Cortex of kidney (tissue), 1 donor: ENCODE measurements at places on chromosomes 3 and 15.

GRCh38 chr3:51568996-51569395 is 30.5 kb downstream of the RAD54L2 start:
- no peak for DNase-seq

- no peak for DNase-seq
Observed at GRCh38 chr15:23574742-23575141, 9.3 kb downstream of the MKRN3 start.

DNA sequence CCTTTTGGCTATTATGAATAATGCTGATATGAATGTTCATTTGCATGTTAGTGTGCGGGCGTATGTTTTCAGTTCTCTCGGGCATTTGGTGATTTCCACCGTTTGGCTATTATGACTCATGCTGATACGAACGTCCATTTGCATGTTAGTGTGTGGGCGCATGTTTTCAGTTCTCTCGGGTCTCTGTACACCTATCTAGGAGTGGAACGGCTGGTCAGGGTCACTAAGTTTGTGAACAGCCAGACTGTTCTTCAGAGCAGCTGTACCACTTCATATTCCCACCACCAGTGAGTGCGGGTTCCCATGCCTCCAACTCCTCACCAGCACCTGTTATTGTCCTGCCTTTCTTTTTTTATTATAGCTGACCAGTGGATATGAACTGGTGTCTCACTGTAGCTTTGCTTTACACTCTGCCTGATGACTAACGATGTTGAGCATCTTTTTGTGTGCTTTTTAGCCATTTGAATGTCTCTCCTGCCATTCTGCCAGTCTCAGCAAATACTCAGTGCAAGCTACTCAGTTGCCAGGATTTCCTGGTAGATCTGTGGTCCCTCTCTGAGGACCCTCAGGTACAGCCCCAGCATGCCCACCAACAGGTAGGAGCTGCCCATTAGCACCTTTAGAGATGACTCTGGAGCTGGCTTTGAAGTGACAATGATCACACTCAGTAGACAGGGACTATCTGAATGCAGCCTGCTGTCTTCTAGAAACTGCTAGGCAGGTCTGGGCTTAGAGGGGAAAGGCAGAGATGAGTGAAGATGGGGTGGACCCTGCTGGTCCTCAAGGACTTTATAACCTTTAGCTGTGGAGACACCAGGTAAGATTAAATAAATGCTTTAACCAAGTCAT is 141.1 kb downstream of the XXYLT1 start:
- DNase-seq, result no peak

- DNase-seq, result no peak
Observed at GRCh38 chr3:158058495-158059130, 47.6 kb downstream of the SHOX2 start.

DNA sequence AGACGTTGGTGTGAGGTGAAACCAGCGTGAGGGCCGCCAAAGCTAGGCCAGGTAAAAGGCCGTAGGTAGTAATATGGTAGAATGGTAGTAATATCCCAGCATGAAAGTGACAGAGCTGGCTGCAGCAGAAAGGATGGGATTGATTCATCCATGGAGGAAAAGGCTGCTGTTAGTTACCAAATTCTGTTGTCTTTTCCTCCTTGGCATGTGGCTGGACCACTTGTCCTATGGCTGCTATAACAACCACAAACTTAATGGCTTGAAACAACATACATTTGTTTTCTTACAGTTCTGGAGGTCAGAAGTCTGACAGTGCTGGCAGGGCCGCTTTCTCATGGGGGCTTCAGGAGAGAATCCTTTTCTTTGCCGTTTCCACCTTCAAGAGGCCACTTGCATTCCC is 47.8 kb upstream of the CHST2 start:
- DNase-seq, result no peak

- DNase-seq, result no peak
Observed at GRCh38 chr15:82132096-82132495, 86.3 kb upstream of the MEX3B start.

DNA sequence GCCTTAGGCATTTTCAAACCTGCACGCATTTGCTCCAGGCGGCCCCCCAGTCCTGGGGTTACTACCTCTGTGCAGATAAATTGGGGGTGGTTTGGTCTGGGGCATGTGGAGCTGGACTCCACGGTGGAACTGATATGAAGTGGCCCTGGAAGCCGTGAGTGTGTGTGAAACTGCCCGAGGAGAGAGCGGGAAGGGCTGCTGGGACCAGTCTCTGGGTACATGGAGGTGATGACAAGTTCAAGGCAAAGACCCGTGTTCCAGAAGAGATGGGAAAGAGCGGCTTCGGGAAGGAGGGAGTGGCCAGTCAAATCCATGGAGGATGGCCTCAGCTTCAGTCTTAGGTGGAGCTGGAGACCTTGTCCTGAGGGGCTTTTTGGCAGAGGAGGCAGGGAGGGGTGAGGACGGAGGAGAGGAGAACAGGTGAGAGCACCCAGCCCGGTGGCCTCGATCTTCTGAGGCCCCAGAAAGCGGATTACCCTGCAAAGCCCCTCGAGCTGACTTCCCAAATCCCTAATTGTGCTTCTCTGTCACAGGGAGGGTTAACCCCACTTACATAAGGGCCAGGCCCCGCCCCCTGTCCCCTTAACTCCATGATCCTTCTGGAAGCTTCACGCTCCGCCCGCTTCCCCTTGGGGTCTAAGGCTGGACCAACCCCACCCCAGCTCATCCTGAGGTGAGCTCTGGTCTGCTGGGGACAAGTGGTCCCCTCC is 1.9 kb upstream of the NR2E3 start:
- no peak for DNase-seq

GRCh38 chr3:141392416-141392815 is 24.1 kb downstream of the ZBTB38 start:
- DNase-seq, result no peak

DNA sequence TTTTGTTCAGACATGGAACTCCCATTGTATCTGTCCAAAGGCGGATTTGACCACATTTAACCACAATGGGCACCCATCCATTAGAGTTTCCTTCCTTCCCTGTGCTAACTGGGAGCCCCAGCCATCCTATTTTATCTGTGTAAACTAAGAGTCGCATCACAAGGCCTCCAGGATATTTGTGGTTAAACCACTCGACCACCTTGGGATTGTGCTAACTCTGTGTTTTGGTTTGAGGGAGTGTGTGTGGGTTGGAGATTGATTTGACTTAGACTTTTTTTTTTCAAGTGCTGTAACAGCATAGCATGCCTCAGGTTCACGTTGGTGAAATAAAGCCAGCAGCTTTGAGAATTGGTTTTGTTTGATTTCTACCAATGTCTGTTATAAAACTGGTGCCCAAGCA is 100.4 kb upstream of the TP63 start:
- no peak for DNase-seq

GRCh38 chr3:125140011-125140817 is 72.3 kb downstream of the SLC12A8 start:
- no peak for DNase-seq

DNA sequence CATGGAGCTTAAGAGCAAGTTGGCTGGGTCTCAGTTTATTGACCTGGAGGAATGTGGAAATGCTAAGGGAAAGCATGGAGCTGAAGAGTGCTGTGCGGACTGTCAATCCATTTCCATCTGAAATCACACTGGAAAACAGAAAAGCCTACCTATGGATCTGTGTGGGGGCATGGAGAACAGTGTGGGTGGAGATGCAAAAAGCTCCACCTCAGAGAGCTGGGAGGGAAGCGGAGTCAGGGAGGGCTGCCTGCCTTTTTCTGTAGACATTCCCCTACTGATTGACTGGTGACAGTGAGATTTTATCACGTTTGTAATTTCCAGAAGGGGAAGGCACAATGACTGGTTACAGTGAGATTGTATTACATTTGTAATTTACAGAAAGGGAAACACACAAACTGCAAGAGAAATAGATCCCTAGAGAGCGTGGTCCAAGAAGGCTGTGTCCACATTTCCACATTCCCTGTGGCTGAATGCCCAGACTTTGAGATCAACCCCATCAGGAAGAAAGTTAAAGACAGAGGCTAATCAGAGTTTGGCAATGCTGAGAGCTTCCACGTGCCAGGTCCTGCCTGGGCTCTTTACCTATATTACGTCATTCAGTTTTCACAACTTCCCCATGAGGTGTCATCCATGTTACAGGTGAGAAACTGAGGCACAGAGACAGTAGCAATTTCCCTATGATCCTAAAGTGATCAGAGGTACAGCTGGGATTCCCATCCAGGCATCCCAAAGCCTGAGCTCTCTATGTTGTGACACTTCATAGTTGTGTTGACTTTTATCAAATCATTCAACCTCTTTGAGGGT is 67.7 kb upstream of the NSMCE3 start:
- DNase-seq, result no peak

GRCh38 chr15:79028411-79028964 is 62.1 kb downstream of the RASGRF1 start:
- no peak for DNase-seq

- no peak for DNase-seq
Observed at GRCh38 chr3:127680798-127681221, 8.1 kb downstream of the ABTB1 start.

DNA sequence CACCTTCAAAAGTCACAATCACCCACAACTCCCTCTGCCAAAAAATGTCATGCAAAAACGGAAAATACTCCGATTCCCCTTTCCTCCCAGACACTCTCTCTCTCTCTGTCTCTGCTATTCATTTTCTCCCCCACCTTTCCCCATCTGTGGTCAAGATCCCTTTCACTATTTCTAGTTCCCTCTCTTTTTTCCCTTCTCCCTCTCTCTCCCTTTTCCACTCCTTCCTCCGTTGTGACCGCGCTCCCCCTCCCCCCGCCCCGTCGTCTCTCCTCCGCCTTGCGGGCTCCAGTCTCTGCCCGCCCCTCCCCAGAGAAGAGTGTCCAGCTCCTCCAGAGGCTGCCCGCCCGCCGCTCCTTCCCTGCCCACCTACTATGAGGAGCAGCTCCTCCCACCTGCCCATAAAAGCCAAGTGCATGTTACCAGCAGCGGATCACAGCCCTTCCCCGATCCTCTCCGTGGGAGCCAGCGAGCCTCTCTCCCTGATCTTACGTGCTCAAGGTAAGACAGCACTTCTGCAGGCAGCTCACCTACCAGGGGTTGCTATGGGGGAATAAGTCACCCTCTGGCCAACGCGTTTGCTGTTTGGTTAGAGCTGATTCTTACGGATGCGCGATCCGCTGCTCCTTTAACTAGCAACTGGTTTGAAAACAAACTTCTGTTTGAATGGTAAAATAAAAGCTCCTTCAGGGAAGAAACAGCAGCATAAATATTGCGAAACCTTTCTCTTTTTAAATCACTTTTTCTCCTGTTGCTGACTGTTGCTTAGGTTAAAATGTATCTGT is at the start of gene COL8A1:
Gene COL8A1, plus strand, starts transcription at position 428 of the 782 bp plus-strand sequence. CDS start 152,089 bp downstream, outside the sequence.
- DNase-seq, result no peak

- DNase-seq, result no peak
Observed at GRCh38 chr3:176941689-176942088, 255.6 kb downstream of the TBL1XR1 start.

DNA sequence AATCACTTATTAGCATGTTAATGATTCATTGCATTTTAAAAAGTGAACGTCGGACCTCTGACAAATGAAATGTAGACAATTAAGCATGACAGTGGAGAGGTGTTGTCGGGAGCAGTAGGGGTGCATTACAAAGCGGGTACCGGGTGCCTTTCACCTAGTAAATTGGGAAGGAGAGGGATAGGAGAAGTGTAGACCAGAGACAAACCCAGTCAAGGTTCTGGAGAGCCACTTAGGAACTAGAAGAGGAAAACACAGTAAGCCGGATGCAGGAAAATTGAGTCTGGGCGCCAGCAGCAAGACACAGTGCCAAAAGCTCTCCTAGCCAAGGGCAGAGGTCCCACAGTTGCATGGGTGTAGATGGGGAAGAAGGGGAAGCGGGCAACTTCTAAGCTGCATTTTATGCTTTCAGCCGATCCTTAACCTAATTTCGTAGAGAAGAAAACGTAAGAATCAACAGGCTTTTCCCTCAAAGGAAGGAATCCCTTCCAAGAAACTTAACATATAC is 3.1 kb upstream of the CERS3 start:
- no peak for DNase-seq

DNA sequence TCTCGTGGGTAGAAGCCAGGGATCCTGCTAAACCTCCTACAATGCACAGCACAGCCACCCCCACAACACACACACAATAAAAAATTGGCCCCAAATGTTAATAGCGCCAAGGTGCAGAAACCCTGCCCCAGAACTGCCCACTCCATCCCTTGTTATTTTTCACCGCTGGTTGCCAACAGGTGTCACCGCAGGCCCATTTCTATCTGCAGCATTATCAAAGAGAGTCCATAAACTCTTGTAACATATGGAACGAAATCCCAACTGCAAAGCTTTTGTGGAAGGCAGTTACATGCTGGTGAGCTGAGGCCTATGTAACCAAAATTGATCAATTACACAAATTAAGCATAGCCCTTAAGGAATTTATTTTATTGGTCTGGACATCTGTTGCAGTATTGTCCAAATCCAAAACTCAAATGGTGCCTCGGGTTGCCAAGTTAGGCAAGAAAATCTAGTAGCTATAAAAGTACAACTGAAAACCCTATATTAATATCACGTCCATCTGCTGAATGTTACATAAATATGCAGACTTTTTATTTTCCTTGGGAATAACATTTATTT is 66.2 kb downstream of the SAMMSON start:
- DNase-seq, result no peak

DNA sequence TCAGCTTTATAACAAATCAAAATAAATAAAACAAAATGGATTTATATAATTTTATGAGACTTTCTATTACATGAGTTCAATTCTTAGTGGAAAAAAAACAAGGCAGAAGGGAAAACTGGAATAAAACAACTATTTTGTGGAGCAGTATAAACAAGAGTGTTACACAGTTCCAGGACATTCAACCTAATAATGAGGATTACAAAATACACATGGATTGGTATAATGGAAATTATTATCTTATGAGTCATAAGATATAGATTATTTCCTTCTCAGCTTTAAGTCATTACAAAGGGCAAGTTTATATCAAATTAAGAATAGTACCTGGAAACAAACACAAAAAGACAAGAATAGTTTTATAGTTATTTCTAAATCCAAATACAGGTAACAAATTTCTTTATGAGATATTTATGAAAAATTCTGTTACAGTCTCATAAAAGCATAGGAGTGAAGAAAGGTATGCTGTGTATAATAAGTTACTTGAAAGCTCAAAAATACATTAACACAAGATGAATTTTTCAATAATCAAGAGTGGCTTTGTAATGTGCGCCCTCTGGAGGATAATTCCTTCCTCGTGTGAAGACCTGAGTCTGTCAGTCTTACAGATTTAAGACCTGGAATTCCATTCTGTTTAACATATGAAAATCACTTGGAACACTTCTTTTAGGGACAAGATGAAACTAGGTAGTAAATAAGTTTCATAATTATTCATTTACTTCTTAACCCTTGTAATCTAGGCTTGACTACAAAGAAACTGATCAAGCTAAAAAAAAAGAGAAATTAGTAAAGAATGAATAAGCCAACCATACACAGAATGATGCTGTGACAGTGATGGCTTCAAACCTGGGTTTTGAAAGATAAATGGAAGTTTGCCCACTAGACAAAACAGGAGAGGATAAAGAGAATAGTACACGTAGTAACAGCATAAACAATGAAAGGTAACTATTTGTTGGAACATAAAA is 9.5 kb downstream of the COPS2 start:
- DNase-seq, result no peak

- DNase-seq, result no peak
Observed at GRCh38 chr15:53513431-53513830, 246.0 kb downstream of the WDR72 start.

- no peak for DNase-seq
Observed at GRCh38 chr3:4995500-4996053, 16.3 kb downstream of the BHLHE40 start.

GRCh38 chr3:17573396-17573795 is 169.0 kb downstream of the TBC1D5 start:
- no peak for DNase-seq

- DNase-seq, result peak; percentile 26
Observed at GRCh38 chr15:90174140-90174875, 26.8 kb upstream of the SEMA4B start.

- no peak for DNase-seq
Observed at GRCh38 chr3:190811775-190812480, 50.6 kb downstream of the GMNC start.

- no peak for DNase-seq
Observed at GRCh38 chr3:68866157-68866556, 66.2 kb downstream of the TAFA4 start.
